ENCODE measurements at places on chromosomes 1 and 21. TPM values are rescaled to one million over a fixed set of nuclear protein-coding genes. Genes with fewer than 3 reads are reported as not detected.

Gene FOXE3
- not detected for total RNA-seq

Gene FAM43B
- not detected for total RNA-seq

Gene SPRR2A
- not detected for total RNA-seq

Gene SPATA45
- total RNA-seq = not detected

Gene TNFSF4
- total RNA-seq = 1.5 TPM

Gene JUN
- total RNA-seq = 121 TPM

Gene SPRR1A
- not detected for total RNA-seq

Gene KPRP
- total RNA-seq = not detected

Gene MIGA1
- total RNA-seq = 18.6 TPM

Gene WDR64
- total RNA-seq = not detected

Gene PCP4
- total RNA-seq = not detected

Gene KCNJ10
- not detected for total RNA-seq

Gene C1QB
- 768 TPM for total RNA-seq

Gene TDRD10
- 3.7 TPM for total RNA-seq

Gene LDLRAD1
- not detected for total RNA-seq

Gene CYP4B1
- 332 TPM for total RNA-seq

Measured in subcutaneous adipose tissue (tissue), 4 donors.